ENCODE measurements at places on chromosomes 4 and X. TPM values are rescaled to one million over a fixed set of nuclear protein-coding genes. Genes with fewer than 3 reads are reported as not detected.

Gene SLIT2
- 3.1 TPM for total RNA-seq

Gene MAGEA1
- total RNA-seq, result not detected

Gene HPRT1
- total RNA-seq, result 5.4 TPM

Gene SMIM31
- not detected for total RNA-seq

Gene FAM184B
- not detected for total RNA-seq

Gene SUPT20HL1
- not detected for total RNA-seq

Gene EDA
- 0.08 TPM for total RNA-seq

Gene APOOL
- total RNA-seq, result 21.9 TPM

DNA sequence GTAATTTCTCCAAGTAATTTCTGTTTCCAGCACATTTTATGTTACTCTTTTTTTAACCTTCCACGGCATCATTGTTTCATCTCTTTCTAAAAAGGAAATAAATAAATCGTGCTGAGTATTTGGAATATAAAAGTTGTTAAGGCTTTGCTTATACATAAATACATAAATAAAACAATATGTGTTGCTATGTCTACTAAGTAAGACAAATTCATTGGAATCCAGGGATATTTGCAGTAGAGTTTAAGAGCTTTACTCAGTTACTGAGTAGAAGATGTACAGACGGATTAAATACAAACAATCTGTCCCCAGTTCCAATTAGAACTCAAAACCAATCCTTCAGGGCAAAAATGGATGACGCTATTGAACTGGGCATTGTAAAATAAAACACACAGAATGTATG, 1.4 kb downstream of the ARHGAP24 start:
- DNase-seq, result no peak

DNA sequence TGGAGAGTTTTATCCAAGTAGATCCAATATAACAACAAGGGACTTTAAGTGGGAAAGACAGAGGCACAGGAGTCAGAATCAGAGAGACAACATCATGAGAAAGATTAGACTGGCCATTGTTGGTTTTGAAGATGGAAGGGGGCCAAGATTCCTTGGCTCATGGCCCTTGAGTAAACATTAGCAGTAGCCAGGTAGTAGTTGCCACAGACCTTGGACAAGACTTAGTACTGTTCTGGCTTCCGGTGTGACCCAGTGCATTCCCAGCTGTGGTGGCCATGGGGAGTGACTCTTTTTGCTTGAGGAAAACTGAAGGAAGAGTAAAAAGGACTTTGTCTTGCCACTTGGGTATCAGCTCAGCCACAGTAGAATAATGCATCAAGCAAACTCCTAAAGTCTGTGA, 462.2 kb upstream of the CPXCR1 start:
- no peak for DNase-seq

DNA sequence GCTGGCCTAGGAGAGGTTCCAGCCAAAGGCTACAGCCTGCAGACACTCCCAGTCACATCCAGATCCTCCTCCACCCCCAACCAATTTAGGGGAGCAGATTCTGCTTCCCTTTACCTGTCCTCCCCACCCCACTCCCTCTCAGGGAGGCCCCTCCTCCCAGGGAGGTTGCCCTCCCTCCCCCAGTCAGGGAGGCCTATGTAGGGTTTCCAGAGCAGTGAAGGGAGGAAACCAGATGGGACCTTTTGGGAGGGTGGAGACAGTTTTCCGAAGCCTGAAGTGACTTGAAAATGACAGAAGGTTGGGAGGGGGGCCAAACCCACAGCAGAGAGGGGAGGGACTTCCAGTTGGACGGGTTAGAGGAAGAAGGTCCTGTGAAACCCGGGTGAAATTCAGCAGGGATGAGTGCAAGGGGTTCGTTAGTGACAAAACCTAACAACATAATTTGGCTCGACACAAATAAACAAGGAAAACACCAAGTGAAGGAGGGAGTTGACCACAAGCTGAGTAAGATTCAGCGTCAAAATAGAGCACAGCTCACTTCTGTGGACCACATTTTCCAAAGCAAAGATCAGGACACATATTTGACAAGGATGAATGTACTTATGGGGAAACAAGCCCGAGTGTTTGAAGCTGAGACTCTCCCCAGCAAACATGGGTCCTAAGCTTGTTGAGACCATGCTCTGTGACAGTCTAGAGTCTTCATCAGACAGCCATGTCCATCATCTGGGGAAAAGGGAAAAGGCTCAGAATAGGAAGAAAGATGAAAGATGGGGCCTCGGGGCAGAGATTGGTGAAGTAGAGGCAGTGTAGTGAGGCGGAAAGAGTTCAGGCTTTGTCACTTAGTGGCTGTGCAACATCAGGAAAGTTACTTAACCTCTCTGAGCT, 46.4 kb downstream of the PRPS1 start:
- DNase-seq, result peak; percentile 58

DNA sequence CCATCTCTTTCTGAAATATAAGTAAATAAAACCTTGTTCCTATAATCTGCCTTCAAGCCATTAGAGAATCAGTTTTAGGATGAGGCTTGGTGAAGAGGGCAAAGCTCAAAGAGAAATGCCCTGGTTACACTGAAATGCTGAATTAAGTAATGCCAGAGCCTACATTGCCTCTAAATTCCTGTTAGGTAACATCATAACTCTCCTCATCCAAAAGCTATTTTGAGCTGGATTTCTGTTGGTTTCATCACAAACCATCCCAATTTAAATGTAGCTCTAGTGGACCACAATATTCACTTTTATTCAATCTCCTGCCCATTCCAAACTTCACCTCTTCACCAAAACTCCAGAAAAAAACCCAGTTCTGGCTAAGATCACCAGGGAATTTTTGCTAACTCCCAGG, 1319.7 kb upstream of the TENM3 start:
- DNase-seq, result no peak

DNA sequence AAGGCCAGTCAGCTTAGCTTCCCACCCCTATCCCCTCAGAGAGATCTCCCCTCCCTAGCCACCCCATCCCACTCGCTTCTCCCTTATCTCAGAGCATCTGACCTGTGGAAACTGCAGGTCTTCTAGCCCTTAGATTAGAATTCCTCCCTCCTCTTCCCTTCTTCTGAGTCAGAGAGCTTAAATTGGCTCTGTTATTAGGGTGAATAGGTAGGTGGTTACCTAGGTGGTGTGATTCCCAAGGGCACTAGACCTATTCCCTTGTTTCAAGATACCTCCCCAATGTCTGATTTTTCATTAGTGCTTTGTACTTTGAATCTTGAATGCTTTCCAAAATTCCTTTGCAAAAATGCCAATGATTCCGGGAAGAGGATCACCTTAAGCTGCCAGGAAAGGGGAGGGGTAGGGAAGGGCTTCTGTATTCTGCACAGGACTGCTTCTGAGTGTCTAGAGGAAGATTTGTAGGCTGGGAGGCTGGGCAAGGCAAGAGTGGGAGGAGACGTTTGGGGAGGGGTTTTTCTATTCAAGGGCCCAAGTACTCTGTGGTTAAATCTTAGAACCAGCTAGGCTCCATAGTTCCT, 24.5 kb upstream of the MSN start:
- no peak for DNase-seq

- DNase-seq, result no peak
Measured at GRCh38 chr4:161907590-161907955, 256.2 kb downstream of the FSTL5 start.

- peak; percentile 66 for DNase-seq
Measured at GRCh38 chrX:154531626-154532025, 15.0 kb downstream of the G6PD start.

DNA sequence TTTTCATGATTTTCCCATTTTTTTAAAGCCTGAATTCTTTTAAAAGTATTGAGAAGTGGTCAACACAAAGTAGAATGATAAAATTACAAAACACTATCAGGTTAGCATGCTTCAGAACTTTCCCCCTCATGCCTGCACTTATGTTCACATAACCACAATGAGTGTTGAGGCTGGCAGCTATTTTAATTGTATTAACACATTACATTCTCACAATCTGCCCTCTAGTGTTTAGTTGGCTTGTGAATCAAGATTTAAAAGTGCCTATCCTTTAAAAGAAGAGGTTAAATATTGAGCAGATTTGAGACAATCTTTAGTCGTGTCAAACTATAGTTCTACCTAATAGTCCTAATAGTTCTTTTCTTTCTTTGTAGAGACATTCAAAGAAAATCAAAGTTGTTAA, 93.6 kb upstream of the NAP1L5 start:
- DNase-seq, result peak; percentile 71

DNA sequence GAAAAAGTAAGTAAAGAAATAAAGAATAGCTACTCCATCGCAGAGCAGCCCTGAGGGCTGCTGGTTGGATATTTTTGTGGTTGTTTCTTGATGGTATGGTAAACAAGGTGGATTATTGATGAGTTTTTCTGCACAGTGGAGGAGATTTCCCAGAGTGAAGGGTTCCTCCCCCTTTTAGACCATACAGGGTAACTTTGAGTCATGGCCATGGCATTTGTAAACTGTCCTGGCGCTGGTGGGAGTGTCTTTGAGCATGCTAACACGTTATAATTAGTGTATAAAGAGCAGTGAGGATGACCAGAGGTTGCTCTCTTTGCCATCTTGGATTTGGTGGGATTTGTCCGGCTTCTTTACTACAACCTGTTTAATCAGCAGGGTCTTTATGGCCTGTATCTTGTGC, 128.2 kb downstream of the ASMT start:
- no peak for DNase-seq

DNA sequence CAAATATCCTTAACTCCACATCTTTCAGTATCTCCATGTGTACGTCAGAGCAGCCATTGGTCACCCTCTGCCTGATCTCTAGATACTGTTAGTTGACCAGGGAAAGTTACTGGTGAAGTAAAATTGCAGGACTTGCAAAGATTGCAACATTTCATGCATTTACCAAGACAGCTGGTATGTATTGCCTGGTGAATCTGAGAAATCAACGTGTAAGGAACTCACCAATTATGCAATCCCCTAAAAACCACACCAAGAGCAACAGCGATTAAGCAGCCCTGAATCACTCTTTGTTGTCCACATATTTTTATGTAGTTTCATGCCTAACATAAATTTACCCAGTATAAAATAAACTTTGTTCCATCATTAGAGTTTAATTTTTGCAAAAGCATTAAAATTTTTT, 271.2 kb downstream of the NLGN4X start:
- no peak for DNase-seq

- no peak for DNase-seq
Measured at GRCh38 chr4:91282217-91282616, 1021.5 kb upstream of the GRID2 start.

- DNase-seq, result no peak
Measured at GRCh38 chr4:2932951-2933565, 30.1 kb downstream of the NOP14 start.

DNA sequence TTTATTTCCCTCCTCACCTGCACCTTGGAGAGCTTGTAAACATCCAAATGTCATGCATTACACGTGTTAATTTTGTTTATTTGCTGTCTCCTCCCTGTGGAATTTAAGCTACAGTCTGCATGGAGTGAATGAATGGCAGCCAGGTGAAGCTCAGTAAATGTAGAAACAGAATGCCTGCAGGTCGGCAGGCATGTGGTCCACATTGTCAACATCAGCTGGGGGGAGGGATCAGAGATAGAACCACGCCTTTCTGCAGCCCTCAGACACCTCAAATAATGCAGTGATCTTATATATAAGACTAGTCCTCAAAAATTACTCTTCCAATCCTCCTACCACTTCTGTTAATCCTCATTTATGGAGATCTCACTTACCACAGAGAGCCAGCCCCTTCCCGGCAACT, 131.2 kb upstream of the KIT start:
- no peak for DNase-seq

GRCh38 chr4:105462576-105462975, 11.3 kb downstream of the PPA2 start:
- DNase-seq, result no peak

DNA sequence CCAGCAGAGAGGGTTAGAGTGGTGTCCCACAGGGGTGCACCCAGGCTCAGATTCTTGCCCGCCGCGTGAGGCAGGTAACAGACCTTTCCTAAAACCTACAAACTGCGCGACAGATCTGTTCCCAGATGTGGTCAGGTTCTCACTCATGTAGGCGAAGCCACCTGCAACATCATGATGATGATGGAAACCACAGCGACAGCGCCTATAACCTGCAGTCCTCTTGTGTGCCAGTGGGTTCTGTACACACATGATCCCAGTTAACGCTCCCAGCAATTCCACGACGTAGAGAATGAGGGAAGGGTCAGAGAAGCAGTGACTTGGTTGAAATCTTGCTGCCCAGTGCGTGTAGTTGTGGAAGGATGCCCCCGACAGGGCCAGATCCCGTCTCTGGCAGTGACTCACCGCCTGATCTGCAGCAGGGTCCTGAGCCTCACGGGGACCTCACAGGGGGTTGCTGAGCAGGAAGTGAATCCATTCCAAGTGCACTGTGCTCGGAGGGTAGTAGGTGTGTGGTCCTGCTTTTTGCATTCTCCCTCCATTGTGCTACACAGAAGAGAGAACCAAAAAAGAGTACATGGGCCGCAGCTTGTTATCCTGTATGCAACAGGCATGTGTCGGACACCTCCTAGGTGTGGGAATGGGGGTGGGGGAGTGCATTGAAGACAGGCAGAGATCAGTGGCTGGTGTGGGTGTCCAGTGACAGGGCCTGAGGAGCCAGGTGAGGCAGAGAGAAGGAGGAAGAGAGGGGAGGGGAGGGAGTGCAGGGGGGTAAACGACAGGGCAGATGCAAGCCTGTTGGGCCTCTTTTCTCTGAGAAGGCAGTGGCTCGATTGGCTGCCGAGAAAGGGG, 66.6 kb downstream of the MTMR1 start:
- no peak for DNase-seq

GRCh38 chrX:41686788-41687187, 2.0 kb upstream of the GPR34 start:
- no peak for DNase-seq

GRCh38 chrX:26286836-26287235, 70.9 kb downstream of the MAGEB5 start:
- no peak for DNase-seq

- DNase-seq, result no peak
Measured at GRCh38 chr4:168887809-168888208, 122.2 kb downstream of the CBR4 start.

DNA sequence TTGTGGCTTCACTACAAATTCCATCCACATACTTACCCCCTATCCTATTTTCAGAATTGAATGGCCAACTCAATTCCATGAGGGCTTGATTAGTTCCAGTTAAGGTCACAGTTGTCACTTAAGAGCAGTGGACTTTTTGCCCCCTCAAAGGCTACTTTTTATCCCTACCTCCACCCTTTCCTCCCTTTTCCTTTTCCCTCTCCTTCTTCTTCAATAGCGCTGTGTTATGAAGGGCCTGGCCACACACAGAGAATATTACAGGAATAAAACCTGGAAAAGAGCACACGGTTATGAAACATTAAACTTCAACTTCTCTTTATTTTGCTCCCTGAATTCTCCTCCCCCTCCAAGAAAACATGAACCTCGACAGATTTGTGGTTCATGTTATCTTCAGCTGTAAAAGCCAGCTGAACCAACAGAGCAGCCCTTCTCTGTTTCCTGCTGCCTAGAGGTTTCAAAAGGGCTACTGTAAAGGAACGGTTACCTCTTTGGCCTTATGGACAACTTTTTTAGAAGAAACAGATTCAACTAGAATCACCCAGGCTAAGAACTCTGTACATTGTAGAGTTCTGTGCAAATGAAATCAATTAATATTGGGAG, 87.0 kb upstream of the RPL34 start:
- no peak for DNase-seq

GRCh38 chr4:113764720-113765264, 3.3 kb upstream of the CAMK2D start:
- no peak for DNase-seq

GRCh38 chrX:53717205-53717604, 30.7 kb upstream of the HUWE1 start:
- DNase-seq, result no peak
